ENCODE measurements at places on chromosomes 6 and 20. TPM values are rescaled to one million over a fixed set of nuclear protein-coding genes. Genes with fewer than 3 reads are reported as not detected.
A peak's percentile ranks its signal among the peaks of the same experiment; 100 is the strongest.

- no peak for DNase-seq
Measured at GRCh38 chr20:14953736-14954135, 616.3 kb upstream of the FLRT3 start.

- no peak for DNase-seq
Measured at GRCh38 chr20:17884307-17885003, 84.1 kb downstream of the SNX5 start.

GRCh38 chr20:58717278-58718091 lies 24.9 kb downstream of the NPEPL1 start:
- no peak for DNase-seq

DNA sequence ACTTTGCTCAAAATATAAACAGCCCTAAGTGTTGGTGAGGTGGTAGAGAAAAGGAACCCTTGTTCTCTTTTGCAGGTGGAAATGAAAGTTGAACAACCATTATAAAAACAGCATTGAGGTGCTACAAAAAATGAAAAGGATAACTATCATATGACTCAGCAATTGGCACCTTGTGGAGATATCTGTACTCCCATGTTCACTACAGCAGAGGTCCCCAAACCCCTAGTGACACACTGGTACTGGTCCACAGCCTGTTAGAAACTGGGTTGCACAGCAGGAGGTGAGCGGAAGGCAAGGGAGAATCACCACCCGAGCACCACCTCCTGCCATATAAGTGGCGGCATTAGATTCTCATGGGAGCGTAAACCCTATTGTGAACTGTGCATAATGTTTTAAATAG lies 267.4 kb upstream of the THEMIS start:
- no peak for DNase-seq

GRCh38 chr20:23277316-23277715 lies 73.3 kb upstream of the NXT1 start:
- no peak for DNase-seq

- no peak for DNase-seq
Measured at GRCh38 chr6:169841907-169842606, 90.6 kb downstream of the ERMARD start.

DNA sequence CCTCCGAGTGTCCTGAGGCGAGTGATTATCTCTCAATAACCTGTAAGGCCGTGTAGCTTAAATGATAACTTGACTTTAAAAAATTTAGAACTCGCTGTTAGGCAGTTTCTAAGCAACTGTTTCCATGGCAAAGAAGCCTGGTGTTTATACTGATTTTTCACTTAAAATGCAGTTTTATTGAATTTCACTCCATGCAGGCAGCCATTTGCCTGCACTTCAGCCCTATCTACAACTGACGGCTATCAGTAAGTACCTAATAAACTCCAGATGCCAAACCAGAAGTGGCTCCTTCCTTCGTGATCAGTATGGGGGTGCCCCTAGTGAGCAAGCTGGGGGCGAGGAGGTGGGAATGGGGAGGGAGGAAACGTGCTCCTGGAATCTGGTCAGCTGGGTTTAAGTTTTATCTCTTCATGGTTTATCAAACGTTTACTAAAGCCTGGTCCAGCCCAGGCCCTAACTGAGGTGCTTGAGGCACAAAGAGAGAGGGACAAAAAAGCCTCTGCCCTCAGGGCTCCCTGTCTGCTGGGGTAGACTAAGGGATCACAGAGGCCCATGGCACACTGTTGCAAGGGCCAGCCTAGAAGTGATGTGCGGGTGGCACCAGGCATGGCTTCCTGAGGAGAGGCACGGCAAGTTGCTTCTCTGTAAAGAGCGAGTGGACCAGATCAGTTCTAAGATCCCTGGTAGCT lies 45.5 kb downstream of the TTI1 start:
- DNase-seq = peak; percentile 25

- no peak for DNase-seq
Measured at GRCh38 chr20:623704-624103, 13.6 kb upstream of the TCF15 start.

GRCh38 chr6:156956286-156956685 lies 179.1 kb downstream of the ARID1B start:
- DNase-seq = no peak

- DNase-seq = no peak
Measured at GRCh38 chr6:28407401-28407800, 7.9 kb upstream of the ZSCAN12 start.

GRCh38 chr6:56370561-56371211 lies 123.3 kb upstream of the COL21A1 start:
- DNase-seq = peak; percentile 63

DNA sequence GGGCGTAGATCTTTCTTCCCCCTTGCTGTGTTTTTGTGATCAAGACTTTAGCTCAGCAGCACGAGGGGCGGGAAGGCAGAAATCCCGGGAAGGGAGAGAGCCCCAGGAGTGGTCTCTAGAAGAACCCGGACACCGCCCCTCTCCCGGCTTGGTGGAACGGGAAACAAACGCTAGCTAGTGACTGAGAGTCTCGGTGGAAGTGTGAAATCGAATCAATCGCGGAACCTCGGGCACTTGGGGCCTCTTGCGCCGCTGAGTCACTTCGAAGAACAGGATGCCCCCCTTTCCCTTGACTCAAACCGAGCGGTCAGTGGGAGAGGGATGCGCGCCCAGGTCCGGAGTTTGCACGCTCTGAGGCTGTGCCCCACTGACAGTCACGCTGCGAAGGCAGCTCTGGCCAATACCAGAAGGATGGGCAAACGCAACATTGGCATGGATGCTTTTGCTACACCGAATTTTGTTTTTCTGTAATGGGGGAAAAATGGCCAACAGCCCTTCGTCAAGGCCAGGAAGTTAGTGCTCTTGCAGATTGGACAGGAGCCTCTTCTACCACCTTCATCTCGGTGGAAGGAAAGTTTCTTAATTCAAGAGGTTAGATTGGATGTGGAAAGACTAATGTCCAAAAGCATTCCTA lies 1.6 kb upstream of the OLIG3 start:
- peak; percentile 48 for DNase-seq

GRCh38 chr6:106763361-106763760 lies 134.0 kb downstream of the QRSL1 start:
- DNase-seq = no peak

- DNase-seq = no peak
Measured at GRCh38 chr6:142444376-142444775, 142.6 kb downstream of the ADGRG6 start.

DNA sequence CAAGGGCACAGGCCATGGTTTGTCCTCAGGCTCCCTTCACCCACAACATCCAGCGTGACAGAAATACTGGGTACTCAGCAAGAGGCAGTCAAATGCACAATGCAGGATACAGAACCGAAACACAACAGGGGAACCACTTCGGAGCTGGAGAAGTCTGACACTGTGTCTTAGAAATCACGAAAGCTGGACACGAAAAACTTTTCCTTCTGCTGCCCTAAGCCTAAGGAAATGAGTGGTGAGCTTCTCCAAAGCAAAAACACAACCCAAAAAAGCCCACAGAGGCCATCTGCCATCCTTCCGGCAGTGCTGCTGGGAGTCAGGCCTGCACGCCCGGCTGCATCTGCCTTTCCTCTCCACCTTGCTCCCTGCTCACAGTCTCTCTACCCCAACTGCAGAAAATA lies 106.3 kb downstream of the SLC23A2 start:
- DNase-seq = no peak

DNA sequence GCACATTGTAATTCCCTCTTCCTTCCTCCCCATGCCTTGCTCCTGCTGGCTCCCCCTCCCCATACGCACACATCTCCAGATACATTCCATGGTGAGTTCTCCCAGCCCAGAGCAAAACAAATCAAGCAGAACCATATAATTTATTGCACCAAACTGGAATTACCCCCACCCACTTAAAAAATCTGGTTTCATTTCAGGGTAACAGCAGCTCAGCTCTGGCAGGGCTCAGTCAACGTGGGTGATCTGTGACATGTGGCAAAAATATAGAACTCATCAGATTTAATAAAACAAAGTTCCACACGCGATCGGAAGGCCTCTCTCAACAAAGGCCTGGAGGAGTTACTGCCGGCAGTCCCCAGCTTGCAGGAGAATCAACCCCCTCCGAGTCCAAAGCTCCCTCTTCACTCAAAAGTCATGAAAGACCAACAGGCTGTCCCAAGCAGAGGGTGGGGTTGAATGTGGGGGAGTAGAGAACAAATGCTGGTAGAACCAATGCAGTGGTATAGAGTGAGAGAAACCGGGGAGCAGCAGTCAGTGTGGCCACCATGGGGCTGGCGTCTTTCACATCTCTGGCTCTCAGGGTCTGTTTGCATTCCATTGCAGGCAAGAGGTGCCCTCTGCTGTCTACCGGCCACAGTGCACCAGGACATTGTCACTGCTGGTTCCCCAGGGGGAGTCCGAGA lies 323.3 kb upstream of the NT5E start:
- DNase-seq = peak; percentile 32

DNA sequence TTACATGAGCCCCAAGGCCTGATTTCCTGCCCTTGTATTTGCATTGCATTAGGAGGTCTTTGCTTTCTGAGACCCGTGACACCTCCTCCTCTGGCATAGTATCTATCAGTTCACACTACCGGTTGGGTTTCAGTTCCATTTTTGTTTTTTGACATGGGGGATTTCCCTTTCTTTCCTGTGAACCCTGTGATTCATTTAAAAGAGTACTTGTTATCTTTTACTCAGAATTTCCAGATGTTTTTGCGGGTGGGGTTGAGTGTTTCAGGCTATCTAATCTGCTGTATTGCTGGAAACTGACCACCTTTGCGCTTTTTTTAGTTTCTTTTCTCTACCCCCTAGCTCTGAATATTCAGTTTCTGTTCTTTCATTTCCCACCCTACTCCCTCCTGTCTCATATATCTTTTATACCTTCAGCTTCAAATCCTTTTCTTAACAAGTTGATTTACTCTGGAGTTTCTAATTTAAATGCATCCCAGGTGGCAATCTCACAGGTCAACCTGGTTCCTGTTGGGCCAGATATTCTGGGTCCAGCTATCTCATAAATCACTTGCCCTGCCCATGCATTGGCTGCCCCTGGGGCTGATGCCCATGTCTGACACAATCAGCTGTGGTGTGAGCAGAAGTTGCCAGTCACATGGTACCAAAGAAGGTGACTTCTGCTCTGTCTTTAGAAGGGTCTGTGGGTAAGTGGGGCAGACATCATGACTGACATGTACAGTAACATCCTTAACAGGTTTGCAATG lies 14.3 kb upstream of the NCOA3 start:
- DNase-seq = peak; percentile 21

Gene MACROD2
- 1.1 TPM for polyA plus RNA-seq

All from small intestine (tissue), 16 donors.